Panc1 (cell line): ENCODE measurements at places on chromosomes 16 and 17.

- no peak for DNase-seq
Observed at GRCh38 chr16:894841-895240, 75.9 kb downstream of the LMF1 start.

- DNase-seq, result no peak
Observed at GRCh38 chr17:39171933-39172332, 6.0 kb upstream of the ARL5C start.

DNA sequence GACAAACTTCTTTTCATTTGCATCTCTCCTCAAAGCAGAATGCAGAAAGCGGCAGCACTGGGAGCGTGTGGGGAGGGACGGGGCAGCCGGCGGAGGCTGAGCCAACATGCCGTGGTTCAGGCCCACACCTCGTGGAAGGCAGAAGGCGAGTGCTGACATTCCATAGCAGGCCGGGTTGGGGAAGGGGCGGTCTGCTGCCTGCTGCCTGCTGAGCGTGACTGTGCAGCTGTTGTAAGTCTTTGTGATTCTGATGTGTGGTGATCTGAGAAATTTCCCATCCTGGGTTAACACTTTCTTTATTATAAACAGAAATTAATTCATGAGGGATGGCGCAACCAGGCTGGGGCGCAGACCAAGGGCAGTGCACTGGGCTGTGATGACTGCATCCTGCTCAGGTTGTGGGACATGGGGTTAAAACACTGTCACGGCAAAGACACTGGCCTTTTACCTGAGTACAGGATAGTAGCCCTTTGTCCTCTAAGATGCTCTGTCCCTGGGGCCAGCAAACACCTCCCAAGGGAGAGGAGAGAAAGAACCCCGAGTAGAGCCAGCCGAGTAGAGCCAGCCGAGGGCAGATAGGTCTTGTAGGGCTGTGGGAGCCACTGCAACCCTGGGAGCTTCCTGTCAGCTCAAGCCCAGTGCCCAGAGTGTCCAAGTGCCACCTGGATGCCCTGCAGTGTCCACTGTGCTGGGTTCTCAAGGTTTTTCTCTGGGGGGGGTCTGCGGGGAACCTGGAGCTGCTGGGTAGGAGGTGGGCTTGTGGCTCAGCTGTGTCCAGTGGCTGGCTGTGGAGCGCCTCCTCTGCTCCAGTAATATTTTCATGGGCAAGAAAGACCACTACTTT lies 8.8 kb upstream of the DNASE1 start:
- DNase-seq, result no peak

- DNase-seq, result no peak
Observed at GRCh38 chr16:24986512-24987303, 28.5 kb downstream of the ARHGAP17 start.

DNA sequence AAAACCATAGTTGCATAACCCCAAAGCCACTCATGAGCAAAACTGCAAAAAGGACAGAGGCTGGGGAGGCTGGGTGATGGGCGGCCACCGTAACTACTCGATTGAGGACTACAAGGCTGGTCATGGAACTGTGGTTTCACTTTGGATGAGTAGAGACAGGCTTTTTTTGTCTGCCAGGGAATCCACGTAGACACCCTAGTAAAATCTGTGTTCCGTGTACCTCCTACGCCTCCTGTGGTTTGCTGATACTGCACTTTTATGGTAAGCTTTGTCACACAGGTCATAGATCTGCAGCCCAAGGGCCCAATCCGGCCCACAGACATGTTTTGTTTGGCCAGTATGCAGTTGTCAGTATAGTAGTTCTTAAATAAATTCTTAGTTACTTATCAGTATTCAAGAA lies 2.2 kb upstream of the TLCD3B start:
- DNase-seq, result no peak

DNA sequence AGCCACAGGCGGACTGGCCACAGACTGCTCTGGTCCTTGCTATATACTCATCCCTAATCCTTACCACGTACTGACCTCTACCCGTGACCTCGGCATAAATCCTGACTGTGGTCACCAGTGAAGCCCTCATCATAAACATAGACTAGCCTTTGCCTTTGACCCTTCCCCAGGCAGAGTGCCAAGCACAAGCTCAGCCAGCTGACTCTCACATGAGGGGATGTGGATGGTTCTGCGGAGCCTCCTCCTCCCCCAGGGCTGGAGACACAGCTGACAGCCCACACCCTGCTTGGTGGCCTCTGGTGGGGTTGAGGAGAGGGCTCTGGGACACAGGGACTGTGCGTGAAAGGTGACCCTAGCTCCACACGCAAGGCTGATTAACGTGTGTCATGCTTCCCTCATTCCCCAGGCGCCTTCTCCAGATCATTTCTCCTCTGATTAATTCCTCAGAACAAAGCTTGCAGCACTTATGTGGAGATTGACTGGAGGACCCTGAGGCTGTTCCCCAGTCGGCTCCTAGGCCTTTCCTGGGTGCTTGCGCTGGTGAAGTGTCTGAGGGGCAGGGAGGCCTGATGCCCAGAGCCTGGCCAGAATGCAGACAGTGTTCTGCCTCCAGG lies 241.5 kb upstream of the NLRP1 start:
- peak; percentile 73 for DNase-seq

DNA sequence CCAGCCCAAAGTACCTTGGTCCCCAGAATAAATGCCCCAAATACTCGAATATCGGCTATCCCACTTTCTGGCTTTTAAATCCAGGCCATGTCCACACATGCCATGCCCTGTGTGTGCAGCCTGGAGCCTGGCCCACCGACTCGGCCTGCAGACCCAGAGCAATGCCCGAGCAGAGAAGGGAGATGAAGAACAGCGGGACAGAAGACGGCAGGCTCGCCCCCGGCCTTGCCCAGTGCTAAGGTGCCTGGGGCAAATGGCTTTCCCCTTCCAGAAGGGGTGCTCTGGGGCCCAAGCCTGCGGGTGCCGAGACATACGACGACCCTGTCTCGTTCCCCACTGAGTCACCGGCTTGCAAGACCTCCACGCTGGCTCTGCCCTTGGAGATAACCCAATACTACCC lies 8.0 kb downstream of the CLUH start:
- no peak for DNase-seq

DNA sequence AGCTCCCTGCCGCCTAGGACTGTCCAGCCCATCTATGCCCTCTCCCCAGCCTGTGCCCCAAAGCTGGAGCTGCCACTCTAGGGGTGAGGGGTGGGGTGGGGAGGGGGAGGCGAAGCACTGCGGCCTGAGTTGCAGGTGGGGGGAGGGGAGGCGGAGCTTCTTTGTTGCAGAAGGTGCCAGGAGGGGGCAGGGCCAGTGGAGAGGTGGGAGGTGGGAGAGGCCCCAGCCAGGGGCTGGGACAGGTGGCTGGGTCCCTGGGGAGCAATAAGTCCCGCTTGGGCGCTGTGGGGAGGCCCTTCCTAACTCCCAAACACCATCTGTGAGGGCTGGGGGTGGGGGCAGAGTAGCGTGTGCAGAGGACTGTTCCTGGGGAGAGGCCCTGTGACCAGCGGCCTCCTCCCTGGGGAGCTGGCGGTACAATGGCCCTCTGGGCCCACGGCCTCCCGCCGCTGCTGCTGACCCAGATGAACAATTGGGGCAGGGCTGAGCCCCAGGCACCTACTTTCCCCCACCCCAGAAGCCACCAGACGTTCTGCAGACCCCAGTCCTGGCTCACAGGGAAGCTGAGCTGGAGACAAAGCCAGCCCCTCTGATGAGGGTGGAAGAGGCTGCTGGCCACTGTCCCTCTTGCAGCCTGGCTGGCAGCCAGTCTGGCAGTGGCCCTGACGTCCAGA lies 2.2 kb upstream of the NTN3 start:
- DNase-seq, result no peak

GRCh38 chr16:11915114-11915643 lies 577 bp downstream of the GSPT1 start:
- no peak for DNase-seq

- no peak for DNase-seq
Observed at GRCh38 chr16:54342966-54343365, 56.4 kb upstream of the IRX3 start.
